ENCODE measurements at places on chromosomes 2 and 18.

GRCh38 chr2:216492597-216493333 is 5.9 kb upstream of the RPL37A start:
- no peak for DNase-seq

DNA sequence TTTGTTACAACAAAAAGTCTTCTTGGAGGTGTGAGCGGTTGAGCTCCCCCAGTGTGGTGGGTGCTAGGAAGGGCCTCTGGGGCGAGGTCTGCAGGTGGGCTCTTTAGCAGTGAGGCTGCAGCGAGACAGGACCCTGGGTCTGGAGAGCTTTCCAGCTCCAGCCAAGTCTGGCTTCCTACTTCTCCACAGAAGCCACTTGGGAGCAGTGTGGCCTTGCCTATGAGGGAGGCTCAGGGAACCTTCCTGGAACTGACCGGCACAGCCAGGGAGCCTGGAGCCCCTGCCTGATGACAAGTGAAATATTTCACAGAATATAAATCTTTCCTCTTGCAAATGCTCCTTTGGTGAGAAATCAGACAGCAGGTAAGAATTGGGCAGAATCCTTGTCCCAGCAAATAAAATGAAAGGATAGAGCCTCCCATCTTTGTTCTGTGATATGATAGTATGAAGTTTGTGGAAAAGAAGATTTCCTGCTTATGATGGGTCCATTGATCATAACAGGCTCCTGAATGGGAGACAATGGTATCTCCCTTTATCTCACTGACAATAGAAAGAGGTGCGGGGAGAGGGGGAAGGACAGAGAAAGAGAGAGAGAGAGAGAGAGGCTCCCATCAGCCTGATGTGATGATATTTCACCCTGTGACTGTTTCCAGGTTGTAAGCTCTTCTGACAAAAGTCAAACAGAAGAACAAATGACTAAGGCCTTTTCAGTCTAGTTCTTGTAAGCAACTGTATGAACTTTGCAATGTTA is 289.8 kb upstream of the SPRED2 start:
- peak; percentile 33 for DNase-seq

DNA sequence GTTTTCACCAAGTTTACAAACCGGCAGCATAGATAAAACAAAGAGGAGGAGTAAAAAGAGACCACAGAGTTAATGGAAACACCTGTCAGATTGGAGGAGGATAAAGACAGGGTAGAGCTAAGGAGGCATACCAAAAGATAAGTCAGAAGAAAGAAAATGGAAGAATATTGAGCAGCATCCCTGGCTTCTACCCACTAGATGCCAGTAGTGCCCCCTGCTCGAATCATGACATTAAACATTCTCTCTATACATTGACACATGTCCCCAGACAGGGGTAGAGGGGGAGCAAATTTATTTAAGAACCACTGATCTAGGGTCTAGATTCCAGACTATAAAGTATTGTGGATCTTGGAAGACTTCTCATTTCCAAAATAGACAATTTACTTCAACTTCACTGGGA is 159.8 kb upstream of the ETAA1 start:
- DNase-seq, result no peak

GRCh38 chr2:202109737-202110184 is 36.7 kb downstream of the KIAA2012 start:
- peak; percentile 55 for DNase-seq

GRCh38 chr2:185082749-185083148 is 484.4 kb downstream of the ZNF804A start:
- no peak for DNase-seq

DNA sequence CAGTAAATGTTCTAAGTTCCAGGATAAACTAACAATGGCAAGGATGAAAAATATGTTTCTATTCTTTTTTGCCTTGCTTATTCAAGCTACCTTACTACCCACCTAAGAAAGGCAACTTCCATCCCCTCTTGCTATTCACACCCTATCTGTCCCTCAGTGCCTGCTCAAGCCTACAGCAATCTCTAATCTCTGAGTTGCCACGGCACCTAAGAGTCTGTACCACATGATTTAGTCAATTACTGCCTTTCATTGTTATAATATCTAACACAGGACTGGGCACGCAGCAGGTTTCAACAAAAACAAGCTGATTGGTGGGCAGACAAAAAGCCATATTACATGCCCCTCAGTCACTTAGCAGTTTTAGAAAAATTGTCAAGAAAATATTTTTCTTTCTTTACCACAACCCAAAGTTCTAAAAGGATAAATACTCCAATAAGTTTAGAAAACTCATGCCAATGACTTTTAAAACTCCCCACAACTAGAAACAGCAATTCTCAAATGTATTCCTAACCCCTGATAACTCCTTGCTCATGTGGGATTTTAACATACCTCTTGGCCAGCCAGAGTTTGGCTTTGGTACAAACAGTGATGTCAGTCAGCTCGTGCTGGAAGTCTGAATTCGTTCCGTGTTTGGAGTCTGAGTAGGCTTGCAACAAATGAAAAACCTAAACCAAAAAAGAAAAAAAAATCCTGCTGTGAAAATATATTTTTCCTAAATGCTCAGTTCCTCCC is 117.3 kb upstream of the ZFP36L2 start:
- DNase-seq, result peak; percentile 41

- DNase-seq, result no peak
These were observed 294.8 kb downstream of the LPIN1 start for GRCh38 chr2:12041236-12041635.

- DNase-seq, result peak; percentile 41
These were observed 104.8 kb upstream of the TFPI start for GRCh38 chr2:187658952-187659525.

- no peak for DNase-seq
These were observed 57.7 kb downstream of the HAUS1 start for GRCh38 chr18:46161703-46162396.

- DNase-seq, result peak; percentile 48
These were observed 49.3 kb downstream of the TNS1 start for GRCh38 chr2:217953531-217953932.

- no peak for DNase-seq
These were observed 59.1 kb downstream of the CMPK2 start for GRCh38 chr2:6806604-6807003.

DNA sequence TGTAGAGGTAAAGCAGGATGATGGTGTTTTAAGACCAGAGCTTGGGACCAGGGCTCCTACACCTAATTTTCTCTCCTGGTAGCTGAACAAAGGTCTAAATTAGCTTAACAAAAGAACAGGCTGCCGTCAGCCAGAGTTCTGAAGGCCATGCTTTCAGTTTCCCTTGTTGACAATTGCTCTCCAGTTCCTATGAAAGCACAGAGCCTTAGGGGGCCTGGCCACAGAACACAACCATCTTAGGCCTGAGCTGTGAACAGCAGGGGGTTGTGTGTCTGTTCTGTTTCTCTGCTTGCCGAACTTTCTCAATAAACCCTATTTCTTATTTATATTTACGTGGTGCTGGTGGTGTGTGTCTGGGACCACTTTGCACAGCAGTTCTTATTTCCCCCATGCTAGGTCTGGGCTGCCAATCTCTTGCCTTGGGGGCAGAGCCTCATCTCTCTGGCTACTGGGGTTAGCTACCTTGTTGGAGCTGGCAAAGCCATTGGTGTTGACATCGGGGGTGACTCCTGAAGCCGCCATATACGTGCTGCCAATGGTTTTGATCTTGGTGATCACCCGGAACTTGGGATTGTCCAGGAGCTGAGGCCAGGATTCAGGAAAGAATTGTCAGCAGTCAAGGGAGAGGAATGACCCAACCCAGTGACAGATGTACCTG is 29.0 kb downstream of the CENPO start:
- DNase-seq, result no peak

DNA sequence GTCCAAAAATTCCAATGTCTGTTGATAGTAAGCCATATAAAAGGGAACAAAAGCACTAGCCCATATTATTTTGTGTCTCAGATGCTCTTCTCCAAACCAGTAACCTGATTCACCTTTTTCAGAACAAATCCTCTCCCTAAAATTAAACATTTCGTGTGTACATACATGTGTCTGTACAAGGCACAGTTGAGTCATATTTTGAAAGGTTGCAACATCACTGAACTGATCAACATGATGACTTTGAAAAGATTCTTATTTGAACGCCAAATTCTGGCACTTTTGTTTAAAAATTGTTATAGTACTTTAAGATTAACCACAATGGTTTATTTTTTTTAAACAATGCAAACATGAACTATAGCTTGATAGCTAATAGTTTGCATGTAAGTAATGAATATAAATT is 102.5 kb downstream of the RIT2 start:
- DNase-seq, result no peak

DNA sequence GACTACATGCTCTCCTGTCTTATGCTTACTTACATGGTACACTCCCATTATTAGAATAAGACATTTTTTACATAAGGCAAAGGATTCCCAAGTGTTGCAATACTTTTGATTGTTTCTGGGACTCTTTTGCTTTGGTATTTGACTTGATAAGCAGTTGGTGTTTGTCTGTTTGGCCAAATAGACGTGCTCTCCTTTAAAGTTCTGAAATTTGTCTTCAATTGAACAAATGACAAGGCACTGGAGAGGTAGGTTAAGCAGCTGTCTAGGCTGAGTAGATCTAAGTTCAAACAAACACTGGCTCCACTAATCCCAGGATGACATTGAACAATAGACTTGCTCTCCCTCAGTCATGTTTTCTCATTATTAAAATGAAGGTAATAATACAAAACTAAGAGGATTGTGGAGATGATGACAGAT is 430.5 kb downstream of the STK39 start:
- DNase-seq, result no peak

DNA sequence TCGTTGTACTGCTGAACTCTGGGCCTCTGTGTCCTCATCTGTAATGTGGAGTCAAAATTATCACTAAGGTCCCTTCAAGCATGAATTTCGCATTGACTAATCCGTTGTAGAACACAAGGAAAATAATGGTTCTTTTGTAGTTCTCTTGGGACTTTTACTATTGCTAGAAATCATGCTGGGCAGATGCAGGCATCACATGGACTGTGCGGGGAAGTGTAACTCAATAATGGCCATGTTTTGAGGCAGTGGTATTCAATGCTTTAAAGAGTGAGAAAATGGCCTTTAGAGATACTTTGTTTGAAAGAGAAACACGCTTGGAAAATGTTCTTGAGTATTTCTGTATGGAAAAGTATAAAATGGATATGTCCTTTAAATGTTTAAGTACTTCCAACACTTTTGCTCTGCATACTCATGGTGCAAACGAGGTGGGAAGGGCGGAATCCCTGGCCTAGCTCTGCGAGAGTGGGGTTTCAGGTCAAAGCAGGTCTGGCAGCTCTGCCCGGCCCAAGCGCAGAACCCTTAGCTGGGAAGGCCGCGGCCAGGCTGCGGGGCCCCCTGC is 117.3 kb upstream of the MSTN start:
- DNase-seq, result no peak
